Sigmoid colon (tissue), 7 donors: ENCODE measurements at places on chromosomes 11 and 22.

GRCh38 chr11:122737951-122738693 lies 82.6 kb downstream of the UBASH3B start:
- no peak for DNase-seq
- no peaks in the 10 kb centered on the region for H3K27me3 ChIP-seq
- H3K27ac ChIP-seq = no peak overlapping the region
- no peak overlapping the region for H3K4me3 ChIP-seq
- no peaks in the 10 kb centered on the region for H3K36me3 ChIP-seq
- no peaks in the 10 kb centered on the region for H3K4me1 ChIP-seq

DNA sequence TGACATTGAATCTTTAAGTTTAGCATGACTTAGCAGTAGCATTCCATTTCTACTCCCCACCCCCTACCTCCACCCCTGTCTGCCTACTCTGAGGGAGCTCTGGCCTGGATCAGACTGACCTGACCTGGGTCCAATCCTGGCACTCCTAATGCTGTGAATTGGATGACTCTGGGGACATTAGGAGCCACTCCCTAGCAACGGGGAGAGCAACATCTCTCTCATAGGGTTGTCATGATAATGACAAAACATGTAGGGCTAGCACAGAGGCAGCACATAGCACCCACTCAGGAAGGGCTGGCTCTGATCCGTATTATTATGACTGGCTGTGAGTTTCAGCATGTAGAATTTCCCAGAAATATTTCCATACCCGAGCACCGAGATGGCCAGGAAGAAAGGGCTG lies 40.5 kb downstream of the CABIN1 start:
- DNase-seq = no peak
- H3K36me3 ChIP-seq = peaks cover 88% of the 10 kb centered on the region
- no peak overlapping the region for H3K4me3 ChIP-seq
- no peak overlapping the region for H3K27ac ChIP-seq
- no peaks in the 10 kb centered on the region for H3K27me3 ChIP-seq

DNA sequence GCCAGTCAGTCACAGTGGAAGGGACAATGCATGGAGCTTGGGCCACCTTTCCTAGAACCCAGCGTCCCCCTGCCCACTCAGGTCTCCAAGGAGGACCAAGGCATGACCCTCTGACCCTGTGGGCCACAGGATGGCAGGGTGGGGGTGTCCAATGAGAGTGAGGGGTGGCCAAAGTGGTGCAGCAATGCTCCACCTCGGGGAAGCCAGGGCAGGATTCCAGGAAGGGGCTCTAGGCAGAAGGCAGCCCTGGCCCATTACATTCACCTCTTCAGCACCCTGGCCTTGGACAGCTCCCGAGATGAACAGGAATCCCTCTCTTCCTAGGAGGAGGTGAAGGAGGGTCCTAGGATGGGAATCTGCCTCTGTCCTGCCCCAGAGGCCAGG lies 597.5 kb downstream of the BRD1 start:
- peaks cover 24% of the 10 kb centered on the region for H3K27me3 ChIP-seq
- H3K4me1 ChIP-seq = no peaks in the 10 kb centered on the region
- no peak for DNase-seq
- no peak overlapping the region for H3K4me3 ChIP-seq
- H3K36me3 ChIP-seq = no peaks in the 10 kb centered on the region

DNA sequence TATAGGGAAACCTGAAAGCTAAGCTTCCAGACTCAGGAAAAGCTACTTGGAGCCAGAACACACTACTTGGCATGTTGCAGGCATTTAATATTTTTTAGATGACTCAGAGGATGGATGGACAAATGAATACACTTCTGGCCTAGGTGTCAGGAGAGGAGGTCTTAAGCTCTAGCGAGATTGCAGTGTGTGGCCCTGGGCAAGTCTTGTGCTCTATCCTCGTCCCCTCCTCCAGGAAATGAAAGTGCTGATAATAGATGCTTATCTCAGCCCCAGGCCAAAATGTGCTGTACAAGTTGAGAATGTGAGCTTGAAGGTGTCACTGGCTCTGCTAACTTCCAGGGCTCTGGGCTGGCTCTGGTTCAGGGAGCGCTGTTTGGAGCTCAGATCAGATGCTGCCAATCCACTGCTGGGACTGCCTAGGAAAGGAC lies 136.3 kb downstream of the PKNOX2 start:
- no peaks in the 10 kb centered on the region for H3K27me3 ChIP-seq
- no peak for DNase-seq
- no peaks in the 10 kb centered on the region for H3K36me3 ChIP-seq
- no peak overlapping the region for H3K4me3 ChIP-seq
- H3K27ac ChIP-seq = peak overlapping the region; percentile 45

GRCh38 chr22:22523494-22523893 lies 3.4 kb upstream of the ZNF280A start:
- no peaks in the 10 kb centered on the region for H3K27me3 ChIP-seq
- DNase-seq = no peak
- no peak overlapping the region for H3K4me3 ChIP-seq
- H3K4me1 ChIP-seq = no peaks in the 10 kb centered on the region
- H3K27ac ChIP-seq = no peak overlapping the region

- peak overlapping the region; percentile 16 for H3K27ac ChIP-seq
- no peaks in the 10 kb centered on the region for H3K4me1 ChIP-seq
Measured at GRCh38 chr22:29617922-29618629, 14.6 kb downstream of the NF2 start.

GRCh38 chr11:17605651-17606122 lies 58.6 kb downstream of the OTOG start:
- no peaks in the 10 kb centered on the region for H3K4me1 ChIP-seq
- H3K27me3 ChIP-seq = no peaks in the 10 kb centered on the region
- H3K36me3 ChIP-seq = no peaks in the 10 kb centered on the region
- no peak overlapping the region for H3K27ac ChIP-seq
- DNase-seq = no peak

DNA sequence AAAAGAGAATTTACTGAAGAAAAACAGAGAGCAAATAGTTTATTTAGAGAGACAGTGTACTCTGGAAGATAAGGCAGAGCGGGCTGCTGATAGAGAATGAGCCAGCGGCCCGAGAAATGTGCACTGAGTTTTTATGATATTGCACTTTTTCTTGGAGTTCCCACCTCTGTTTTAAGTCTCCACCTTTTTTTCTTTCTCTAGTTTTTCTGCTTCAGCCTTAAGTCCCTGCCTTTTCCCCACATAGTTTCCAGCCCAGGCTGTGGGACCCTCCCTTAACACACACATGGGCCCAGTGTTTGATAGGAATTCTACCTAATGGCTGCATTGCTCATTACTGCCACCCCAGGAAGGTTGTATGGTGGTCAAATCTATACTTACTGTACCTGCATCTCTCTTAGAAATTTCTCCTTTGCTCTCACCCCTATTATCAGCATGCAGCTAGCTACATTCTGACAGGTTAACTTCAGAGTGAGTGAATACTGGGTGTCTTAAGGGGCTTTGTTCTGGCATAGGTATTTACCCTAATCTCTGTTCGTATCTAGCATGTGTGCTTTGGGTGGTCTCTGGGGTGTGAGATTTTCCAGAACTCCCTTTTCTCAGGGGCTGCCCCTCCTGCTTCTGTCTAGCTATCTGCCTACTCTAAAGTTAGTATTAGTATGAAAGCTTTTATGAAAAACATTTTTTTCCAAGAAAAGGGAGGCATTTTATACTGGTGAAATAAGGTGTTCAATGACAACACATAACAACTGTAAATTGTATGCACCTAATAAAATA lies 127.3 kb upstream of the TOP3B start:
- no peaks in the 10 kb centered on the region for H3K4me1 ChIP-seq
- no peaks in the 10 kb centered on the region for H3K27me3 ChIP-seq
- H3K36me3 ChIP-seq = no peaks in the 10 kb centered on the region
- H3K4me3 ChIP-seq = no peak overlapping the region

DNA sequence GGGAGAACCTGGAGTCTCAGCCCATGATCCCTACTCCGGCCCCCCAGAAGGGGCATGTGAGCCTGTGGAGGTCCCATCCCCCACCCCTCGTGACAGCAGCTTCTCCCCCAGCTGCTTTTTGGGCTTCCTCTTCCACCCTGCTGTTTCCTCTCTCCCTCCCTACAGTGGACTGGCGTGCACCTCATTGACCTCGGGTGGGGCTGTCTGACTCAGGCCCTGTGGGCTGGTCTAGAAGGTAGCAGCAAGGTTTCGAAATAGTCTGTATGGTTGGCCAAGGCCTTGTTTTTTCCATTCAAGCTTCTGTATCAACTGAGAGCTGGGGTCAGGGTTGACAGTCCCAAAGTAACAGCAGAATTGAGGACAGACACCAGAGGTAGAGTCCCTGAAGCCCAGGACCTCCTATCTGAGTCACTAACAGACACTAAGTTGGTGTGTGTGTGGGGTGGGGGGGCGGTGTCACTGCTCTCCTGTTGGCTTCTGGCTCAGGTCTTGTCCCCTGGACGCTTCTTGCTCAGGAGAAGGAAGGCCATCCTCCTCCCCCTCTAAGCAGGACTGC lies 7.7 kb downstream of the SLC37A2 start:
- peak; percentile 86 for DNase-seq
- H3K4me3 ChIP-seq = no peak overlapping the region
- H3K4me1 ChIP-seq = no peaks in the 10 kb centered on the region
- H3K27me3 ChIP-seq = peaks cover 5% of the 10 kb centered on the region

- no peak overlapping the region for H3K4me3 ChIP-seq
- no peak for DNase-seq
- no peaks in the 10 kb centered on the region for H3K27me3 ChIP-seq
- H3K4me1 ChIP-seq = no peaks in the 10 kb centered on the region
Measured at GRCh38 chr11:78742430-78742829, 167.8 kb upstream of the NARS2 start.

GRCh38 chr11:80346353-80347059 lies 905.7 kb upstream of the TENM4 start:
- no peaks in the 10 kb centered on the region for H3K4me1 ChIP-seq
- no peaks in the 10 kb centered on the region for H3K36me3 ChIP-seq
- H3K27me3 ChIP-seq = no peaks in the 10 kb centered on the region
- DNase-seq = no peak
- no peak overlapping the region for H3K4me3 ChIP-seq

DNA sequence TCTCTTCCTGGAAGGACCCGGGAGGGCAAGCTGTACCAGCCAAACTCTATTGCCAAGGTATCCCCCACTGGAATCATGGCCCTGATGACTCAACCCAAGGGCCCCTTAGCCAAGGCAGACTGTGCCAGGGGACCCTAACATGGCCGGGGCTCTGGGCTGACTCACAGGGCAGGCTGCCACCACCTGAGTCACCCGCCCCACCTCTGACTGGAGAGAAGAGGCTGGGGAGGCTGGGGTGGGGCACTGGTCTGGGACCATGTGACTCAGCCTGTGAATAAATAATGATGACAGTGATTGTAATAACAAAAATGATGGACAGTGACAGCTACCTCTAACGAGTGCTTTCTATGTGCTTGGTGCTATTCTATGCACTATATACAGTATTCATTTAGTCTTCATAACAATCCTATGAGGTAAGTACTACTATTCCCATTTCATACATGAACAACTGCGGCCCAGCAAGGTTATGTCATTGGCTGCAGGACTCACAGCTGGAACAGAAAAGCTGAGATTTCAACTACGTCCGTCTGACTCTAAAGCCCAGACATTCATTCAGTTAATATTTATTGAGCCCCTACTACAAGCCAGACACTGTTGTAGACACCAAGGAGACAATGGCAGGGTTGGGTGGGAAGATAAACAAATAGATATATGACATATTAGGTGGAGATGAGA lies 84.2 kb downstream of the FBXO7 start:
- H3K36me3 ChIP-seq = no peaks in the 10 kb centered on the region
- H3K4me3 ChIP-seq = no peak overlapping the region
- no peaks in the 10 kb centered on the region for H3K4me1 ChIP-seq
- H3K27me3 ChIP-seq = no peaks in the 10 kb centered on the region
- peak overlapping the region; percentile 48 for H3K27ac ChIP-seq
- DNase-seq = peak; percentile 88

DNA sequence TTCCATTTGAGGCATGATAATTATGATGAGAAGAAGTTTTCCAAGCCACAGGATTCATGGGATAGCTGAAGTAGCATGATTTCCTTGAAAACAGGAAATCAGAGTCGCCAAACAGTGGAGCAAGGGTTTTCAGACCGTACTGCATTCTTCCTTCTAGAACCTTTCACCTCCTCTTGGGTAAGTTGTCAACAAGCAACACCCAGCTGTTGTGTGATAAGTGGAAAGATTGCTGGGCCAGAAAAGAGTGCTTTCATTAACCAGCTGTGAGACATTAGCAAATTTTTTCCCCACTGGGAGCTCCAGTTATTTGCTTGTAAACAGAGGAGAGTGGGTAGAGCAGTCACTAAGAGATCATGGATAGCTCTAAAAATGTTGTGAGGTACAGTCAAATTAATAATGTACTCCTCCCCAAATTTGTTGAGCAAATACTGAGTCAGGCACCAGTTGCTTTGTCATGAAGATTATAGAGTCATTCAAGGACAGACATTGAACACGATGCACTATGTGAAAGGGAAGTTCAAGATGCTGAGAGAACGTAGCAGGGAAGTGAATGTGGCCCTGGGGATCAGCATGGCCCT lies 11.7 kb upstream of the MPEG1 start:
- H3K27ac ChIP-seq = peak overlapping the region; percentile 68
- peak; percentile 73 for DNase-seq
- H3K4me3 ChIP-seq = no peak overlapping the region
- H3K36me3 ChIP-seq = no peaks in the 10 kb centered on the region
